ENCODE measurements at places on chromosomes 16 and 17.

GRCh38 chr16:70395345-70395901 is 43.5 kb downstream of the ST3GAL2 start:
- DNase-seq = no peak

- DNase-seq = no peak
These were observed 87.4 kb downstream of the KCNJ2 start for GRCh38 chr17:70256751-70257150.

DNA sequence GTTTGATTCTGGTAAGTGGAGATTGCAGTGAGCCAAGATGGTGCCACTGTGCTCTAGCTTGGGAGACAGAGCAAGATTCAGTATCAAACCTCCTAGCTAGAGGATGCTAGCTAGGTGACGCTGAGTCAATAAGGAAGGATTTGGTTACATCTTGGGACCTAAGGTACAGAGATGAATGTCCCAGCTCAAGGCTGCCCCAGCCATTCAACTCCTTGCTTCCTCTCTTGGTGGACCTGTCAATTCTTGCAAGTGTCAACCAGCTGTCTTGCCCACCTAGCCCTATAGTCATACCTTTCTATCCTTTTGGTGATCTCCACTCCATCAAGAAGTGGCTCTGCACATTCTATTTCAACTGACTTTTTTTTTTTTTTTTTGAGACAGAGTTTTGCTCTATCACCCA is 1.4 kb upstream of the MILR1 start:
- DNase-seq = no peak

DNA sequence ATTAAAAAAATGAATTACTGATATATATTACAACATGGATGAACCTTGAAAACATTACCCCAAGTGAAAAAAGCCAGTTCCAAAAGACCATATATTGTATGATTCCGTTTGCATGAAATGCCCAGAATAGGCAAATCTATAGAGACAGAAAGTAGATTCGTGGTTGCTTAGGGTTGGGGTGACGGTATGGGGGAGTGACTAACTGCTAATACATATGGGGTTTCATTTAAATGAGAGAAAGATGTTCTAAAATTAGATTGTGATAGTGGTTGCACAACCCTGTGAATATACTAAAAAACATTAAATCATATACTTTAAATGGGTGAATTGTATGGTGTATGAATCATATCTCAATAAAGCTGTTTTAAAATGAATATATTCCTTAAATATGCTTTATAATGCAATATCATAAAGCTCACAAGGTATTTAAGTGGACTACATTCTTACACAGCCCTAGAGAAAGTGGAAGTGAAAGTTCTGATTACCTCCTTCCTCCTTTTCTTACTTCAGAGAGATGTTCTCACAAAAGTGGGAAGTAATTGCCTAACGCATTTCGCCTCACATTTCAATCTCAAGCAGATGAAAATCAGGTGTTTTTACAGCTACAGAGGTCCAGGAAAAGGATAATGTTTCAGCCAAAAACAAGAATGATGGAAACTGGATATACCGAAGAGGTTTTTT is 142.7 kb upstream of the GNAO1 start:
- DNase-seq = no peak

DNA sequence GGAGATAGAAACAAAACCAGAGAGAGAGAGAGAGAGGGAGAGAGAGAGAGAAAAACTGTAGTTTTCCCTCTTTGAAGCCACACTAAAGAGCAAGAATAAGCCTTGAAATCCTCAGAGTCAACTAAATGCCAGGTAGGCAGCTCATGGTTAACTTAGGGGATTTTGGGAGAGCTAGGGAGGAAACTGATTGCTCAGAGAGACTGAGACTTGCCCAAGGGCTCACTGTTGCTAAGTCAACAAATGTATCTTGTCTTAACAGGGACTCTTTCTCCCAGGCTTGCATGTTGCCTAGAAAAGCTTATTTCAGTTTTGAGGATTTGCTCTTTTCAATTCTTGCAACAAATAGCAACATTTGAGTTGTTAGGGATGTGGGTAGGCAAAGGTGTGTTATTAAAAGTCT is 4.5 kb upstream of the SLC5A11 start:
- DNase-seq = no peak

DNA sequence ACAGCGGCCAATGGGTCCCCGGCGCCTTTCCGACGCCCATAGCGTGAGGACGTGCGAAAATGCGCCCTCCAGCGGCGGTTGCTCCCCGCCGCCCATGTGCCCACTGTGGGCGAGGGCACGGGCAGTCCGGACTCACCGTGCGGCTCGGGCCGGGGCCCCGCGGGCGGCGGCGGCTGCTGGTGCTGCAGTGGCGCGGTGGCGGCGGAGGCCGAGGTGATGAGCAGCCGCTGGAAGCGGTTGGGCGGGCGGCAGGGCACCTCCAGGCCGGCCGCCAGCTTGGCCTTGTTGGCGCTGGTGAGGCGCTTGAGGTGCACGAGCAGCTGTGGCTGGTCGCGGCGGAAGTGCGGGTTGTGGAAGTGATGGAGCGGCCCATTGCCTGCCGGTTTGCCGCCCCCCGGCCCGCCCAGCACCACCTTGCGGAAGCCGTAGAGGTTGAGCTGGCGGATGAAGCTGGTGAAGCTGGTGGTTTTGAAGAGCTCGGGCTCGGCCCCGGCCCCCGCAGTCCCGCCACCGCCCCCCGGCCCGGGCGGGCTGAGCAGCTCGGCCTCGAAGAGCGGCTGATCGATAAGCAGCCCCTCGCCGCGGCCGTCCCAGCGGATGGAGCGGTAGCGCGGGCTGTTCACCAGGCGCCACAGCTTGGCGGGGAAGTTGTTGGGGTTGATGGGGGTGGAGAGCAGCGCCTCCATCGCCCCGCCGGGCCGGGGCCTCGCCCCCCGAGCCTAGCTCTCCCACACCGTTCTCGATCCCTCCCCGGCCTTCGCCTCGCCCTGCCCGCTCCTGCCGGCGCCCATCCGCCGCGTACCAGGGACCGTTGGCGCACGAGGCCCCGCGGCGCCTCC is at the start of gene HSF5:
HSF5 (minus strand) TSS at position 820 of the 839 bp plus-strand sequence; CDS start at position 686, 134 bp downstream.
- DNase-seq = no peak

- DNase-seq = no peak
These were observed 55.1 kb downstream of the SOX9 start for GRCh38 chr17:72175787-72176515.

DNA sequence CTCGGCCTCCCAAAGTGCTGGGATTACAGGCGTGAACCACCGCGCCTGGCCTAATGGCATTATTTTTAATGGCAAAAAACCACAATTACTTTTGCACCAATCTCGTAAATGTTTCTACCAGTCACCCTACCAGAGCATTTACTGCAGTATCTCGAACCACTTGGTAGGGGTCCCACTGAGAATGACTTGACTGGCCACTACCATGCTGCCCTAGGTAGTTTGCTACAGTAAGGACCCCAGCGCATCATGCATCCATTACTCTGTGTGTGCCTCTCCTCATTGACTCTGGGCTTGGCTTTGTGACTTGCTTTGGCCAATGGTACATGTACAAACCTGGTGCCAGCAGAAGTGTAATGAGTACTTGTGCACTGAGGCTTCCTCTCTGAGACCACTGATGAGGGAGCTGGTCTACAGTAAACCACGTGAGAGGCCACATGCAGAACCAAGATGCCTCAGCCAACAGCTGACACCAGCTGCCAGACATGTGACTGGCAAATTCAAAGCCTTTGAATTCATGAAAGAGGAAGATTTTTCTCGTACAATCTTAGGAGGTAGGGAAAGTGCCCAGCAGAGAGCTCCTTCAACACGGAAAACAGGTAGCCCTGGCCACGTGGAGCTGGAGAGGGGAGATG is 421.7 kb upstream of the C16orf82 start:
- no peak for DNase-seq

GRCh38 chr17:12637745-12638651 is 27.7 kb upstream of the MYOCD start:
- no peak for DNase-seq

GRCh38 chr16:85954927-85955519 is 56.1 kb downstream of the IRF8 start:
- no peak for DNase-seq

DNA sequence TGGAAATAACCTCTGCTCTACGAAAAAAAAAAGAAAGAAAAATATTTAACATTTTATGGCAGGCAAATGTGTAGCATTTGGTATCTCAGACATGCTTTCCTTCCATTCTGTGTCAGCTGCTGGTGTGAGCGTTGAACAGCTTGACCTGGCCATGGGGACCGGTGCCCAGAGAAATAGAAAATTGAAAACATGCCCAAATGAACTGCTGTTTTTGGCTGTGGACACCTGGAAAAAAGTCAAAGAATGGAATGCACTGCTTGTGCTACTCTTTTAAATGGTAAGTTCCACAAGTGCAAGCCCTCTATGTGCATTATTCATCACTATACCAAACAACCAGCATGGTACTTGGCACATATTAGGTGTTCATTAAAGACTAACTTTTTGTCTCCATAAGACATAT is 127.2 kb downstream of the CDH8 start:
- no peak for DNase-seq

DNA sequence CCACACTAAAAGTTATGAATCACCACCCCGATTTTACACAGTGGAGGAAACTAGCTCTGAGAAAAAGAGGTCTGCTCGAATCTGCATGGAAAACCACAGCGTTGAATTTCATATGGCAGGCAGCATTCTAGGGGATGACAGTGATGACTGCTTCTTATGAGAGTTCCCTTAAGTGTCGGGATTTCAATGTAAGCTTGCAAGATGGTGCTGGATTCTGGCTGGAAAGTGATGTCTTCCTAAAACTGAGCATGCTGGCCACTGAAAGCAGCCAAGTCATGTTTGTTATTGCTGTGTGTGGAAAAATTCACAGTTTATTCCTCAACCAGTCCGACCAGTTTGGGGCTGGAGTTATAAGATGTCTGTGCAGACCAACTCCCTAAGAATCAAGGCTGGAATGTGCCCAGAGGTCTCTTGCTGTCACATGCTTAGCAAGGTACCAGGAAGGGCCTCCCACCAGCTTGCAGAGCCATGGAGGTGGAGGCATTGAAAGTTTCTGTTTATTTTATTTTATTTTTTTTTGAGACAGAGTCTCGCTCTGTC is 37.2 kb upstream of the GAN start:
- no peak for DNase-seq

DNA sequence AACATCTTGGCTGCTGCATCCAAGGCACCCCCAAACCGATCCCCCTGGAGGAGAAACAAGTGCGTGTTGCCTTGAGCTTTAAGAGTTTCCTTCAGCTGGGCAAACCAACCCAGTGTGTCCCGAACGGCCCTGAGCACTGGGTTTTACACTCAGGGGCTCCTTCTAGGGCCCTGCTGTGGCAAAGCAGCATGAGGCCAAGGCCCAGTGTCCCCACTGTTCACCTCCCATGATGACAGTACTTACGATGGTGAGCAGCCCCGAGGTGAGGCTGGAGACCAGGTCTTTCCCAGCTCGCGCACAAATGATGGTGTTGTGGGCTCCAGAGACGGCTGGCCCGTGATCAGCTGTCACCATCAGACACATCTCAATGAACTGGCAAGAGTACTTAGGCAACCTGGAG is 6.6 kb upstream of the KLHL11 start:
- no peak for DNase-seq
